ENCODE measurements at places on chromosomes 2 and 18.

GRCh38 chr2:205858881-205859441 is 176.7 kb downstream of the NRP2 start:
- DNase-seq, result no peak

DNA sequence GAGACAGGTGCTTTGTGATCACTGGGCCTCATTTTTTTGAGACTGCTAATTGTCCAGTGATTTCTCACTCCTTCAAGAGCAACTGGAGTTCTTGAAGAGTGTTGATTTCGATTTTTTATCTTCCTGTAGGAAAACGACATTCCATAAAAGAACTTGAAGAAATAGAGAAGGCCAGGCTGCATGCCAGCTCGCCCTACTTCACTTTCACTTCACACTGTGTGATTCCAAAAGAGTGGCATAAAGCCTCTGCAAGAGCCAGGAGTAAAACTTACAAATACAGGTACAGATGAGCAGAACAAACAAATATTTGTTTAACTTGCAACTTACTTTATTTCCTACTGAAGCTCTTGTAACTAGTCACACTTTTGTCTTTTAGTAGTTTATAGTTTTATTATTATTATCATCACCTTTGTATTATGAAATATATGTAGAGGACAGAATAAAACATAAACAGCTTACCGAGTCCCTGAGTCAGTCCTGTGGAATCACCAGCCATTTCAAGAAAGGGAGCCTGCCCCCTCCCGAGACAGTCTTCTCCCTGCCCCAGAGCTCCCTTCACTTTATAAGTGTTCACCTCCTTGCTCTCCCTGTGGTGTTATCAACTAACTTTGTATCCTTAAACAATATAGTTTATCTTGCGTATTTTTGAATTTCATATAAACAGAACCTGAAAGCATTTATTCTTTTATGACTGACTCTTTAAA is 8.7 kb downstream of the FAM228A start:
- DNase-seq, result no peak

DNA sequence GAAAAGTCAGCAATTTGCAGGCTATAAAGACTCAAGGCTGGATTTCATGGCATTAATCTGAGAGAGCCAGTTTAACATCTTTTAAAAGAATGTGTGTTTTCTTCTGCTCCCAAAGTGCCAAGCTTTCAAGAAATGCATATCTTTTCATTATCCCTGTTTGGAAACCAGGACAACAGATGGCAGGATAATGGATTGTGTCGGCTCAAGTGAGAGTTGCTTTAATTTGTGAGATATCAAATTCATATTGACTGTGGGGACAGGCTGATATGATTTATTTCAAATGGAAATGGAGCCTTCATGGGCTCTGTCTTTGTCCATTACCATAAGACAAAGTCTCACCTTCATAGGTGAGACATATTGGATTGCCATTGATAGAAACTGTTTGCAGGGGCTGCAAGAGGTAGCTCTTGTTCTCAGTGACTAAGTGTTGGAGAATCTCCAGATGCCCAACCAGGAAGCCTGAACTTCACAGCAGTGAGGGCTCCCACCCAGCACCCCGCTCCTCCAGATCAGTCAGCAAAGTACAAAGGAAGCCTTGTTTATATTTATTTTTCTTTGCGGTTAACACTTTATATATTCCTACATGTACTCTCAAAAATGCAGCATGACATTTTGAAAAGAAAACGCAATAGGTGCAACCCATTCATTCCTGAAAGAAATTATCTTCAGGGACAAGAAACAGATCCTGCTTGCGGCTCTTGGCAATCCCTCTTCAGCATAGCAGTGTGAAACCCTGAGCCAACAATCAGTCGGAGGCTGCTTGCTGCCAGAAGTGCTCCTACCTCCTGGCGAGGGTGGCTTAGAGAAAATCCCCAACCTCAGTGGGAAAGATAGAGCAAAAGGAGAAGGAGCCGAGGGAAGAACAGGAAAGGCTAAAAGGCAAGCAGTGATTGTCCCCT is 65.8 kb upstream of the ATL2 start:
- DNase-seq, result peak; percentile 53

DNA sequence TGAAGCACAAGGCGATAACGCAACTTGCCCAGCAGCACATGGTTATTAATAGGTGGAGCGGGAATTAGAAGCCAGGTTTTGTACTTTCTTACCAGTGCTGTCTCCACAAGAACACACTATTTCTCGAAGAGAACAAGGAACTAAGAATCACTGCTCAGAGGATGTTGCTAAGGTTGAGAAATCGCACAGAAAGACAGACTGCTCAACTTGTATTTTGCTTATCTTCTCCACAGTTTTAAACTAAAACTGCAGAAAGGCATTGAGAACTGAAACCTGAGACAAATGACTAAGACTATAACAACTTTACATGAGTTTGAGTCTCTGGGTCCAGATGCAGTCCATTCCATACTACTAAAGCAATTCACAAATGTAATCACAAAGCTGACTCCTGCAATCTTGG is 6.2 kb downstream of the PRKD3 start:
- DNase-seq, result no peak

DNA sequence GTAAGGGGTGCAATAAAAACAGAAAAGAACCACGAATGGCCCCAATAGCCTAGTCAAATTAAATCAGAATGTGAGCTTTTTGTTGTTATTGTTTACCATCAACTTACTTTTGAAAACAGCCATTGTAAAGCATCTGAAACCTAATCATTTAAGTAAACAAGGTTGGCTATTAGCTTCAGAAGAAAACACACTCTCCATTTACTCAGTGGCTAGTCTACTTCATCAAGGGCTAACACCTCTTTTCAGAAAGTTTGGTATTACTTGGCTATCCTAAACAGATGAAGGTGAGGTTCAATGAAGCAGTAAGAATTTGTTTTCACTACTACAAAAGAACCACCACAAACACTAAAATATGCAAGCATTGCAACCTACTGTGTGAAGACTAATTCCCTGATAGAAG is 398.0 kb downstream of the CDH2 start:
- no peak for DNase-seq

DNA sequence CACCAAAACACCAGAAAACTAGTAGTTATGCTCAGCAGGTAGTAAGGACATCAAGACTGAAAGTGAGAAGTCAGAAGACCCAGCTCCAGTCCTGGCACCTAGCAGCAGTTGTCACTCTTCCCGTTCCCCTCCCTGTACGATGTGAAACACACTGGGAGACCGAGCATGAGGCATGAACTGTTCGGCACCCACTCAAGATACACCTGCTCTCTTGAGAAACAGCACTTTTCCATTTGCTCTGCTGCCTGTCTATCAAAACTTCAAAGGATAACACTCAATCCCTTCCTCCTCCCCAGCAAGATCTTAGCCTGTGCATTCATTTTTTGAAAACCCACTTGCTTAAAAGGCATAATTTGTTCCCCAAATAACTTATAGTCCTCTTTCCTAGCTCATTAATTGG is 123.9 kb downstream of the PLEKHM3 start:
- no peak for DNase-seq

GRCh38 chr18:55457028-55457427 is 131.0 kb downstream of the TCF4 start:
- DNase-seq, result no peak

DNA sequence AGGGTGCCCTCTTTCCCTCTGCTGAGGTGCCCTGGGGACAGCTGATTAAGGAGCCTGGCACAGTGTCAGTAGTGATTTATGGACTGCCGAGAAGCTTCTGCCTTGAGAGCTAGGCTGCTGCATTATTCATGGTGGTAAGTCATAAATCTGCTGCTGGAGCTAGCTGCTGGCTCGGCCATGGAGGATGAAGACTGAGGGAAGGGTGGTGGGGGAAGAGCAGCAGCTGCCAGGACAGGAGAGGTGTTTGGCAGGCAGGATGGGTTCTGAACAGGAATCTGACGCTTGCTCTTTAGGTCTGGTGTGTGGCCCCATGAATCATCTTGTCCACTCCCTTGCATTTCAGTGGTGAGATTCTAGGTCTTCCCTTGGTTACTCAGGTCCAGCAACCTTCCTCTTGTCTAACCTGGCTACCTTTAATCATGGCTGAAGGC is 296.3 kb downstream of the DYSF start:
- DNase-seq, result peak; percentile 44

GRCh38 chr2:42754021-42754775 is 9.7 kb downstream of the OXER1 start:
- no peak for DNase-seq

DNA sequence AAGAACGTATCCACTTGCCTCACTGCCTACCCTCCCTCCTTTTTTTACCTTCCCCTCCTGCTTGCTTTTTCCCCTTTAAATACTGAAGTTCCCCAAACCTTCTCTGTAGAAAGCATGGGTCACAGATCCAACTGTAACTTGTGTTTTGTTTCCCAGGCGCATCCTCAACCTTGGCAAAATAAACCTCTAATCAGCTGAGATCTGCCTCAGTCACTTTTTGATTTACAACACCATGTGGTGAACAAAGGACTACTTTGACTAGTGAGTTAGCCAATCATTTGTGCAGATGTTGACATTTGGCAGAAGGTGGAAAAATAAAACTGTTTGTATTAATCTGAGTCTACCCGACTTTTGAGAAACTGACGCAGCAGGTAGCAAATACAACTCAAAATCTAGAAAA is 23.3 kb upstream of the MCM6 start:
- DNase-seq, result no peak

DNA sequence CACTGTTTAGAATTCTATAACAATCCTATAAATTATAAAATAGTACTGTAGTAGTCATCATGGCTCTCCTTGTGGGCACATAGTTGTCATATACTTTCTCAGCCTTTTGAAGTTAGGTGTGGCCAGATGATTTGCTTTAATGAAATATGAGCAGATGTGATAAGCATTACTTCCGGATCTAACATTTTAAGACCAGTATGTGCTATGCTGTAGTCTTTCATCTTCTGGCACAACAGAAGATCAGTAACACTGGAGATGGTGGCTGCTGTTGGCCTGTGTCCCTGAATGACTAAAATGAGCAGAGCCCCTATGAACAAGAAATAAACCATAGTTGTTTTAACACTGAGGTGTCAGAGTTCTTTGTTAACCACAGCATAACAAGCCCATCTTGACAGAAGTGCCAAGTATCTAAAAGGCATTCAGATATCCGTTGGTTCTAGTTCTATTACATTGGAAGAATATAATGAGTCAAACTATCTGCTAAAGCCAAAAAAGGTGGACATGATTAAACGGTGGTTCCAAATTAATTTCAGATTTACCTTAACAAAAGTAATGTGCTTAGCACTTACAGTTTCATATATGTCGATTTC is 6.3 kb downstream of the MEX3C start:
- no peak for DNase-seq

DNA sequence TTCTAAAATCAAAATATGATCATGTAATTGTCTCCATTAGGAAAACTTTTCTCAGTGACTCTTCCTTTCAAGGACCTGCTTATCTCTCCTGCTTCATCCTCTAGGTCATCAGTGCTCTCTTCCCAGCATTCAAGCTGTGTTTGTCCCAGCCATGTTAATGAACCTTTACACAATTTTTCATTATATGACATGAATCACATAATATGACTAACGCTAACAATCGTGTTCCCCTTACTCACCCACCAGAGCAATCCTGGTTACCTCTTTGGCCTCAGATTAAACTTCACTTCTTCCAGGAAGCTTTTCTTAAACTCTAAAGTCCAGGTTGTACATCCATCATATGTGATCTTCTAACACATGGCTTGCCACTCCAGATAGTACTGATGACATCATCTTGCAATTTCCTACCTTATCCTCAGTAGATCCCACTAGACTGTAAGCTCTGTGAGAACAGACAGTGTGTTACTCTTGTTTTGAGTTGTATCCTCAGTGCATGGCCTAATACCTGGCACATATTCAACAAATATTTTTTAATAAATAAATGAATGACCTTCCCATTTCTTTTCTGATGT is 882.9 kb upstream of the ZEB2 start:
- DNase-seq, result no peak

- DNase-seq, result no peak
These were observed 10.0 kb upstream of the FEZ2 start for GRCh38 chr2:36607947-36608346.

DNA sequence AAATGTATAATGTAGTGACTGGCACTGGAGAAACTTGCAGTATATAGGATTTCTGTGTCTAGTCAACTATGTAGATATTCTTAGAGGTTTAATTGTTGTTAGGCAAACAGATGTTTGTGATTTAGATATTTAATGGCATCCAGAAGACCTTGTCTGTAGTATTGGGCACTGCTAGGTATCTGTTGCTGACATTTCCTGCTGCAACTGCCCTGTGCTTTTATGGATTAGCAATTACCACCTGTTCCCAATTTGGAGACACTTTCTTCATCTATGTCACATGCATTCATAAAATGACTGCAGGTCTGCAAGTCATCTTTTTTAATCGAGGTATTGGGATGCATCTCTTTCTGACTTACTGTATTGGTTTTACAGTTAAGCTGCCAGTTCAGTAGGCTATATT is 71.3 kb downstream of the ITGA4 start:
- no peak for DNase-seq

- no peak for DNase-seq
These were observed 334.6 kb downstream of the SLC4A3 start for GRCh38 chr2:219961947-219962498.

DNA sequence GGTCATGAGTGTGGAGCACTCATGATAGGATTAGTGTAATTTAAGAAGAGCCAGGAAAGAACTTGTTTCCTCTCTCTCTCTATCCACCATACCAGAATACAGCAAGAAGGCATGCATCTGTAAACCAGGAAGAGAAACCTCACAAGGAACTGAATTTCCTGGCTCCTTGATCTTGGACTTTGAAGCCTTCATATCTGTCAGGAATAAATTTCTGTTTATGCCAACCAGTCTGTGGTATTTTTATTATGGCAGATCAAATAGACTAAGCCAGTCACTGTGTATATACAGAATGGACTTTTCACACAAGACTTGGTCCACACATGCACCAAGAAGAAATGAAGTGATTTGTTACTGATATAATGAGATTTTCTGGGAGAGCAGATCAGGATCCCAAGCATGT is 930.1 kb upstream of the TMEFF2 start:
- DNase-seq, result no peak

DNA sequence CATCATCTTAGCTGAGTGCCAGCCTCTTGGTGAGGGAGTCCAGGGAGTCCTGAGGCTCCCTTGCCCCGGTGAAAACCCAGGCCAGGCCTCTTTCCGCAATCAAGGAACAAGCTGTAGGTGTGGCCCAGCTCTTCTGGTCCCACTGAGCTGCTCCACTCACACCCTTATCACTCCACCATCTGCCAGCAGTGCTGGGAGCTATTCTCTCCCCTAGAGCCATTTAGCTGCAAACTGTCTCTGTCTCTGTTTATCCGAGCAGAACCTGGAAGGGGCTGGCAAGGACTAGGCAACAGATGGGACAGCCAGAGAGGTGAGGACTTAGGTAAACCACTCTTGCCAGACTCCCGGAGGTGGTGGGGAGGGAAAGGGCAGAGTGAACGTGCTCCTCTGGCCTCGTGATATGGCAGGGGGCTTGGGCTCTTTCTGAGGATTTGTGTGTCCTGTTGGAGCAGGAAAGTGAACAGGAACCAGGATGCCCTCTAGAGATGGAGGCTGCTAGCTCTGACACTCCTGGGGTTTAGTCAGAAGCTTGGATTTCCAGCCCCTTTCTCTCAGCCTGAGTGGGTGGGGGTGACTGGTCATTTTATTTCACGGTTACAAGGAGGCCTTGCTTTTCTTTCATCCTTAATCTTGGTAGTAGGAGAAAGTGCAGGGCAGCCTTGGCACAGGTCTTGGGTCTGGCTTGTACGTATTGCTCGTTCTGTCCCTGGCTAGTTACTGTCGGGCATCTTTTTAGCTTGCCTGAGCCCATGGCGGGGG is 19.6 kb downstream of the B3GNT2 start:
- peak; percentile 64 for DNase-seq
